ENCODE measurements at places on chromosomes 11 and 22.

DNA sequence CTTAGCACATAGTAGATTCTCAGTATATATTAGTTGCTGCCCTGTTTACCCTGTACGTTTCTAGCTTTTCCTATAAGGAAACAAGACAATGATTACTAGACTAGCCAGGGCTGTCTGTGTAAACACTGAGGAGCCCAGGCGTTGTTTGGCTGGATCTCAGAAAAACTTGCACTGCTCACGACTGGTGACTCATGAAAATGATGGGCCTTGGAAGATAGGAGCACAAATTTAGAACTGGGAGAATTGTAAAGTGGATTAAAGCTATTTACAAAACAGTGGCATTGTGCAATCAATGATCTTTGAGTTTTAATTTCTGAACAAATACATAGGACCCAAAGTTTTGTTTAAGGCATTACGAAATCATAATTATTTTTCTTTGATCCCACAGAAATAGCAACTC, 276.9 kb downstream of the FAM76B start:
- no peak for DNase-seq

GRCh38 chr22:18965526-18966421, 29.7 kb upstream of the PRODH start:
- DNase-seq = no peak

- DNase-seq = no peak
Observed at GRCh38 chr11:128643661-128644317, 50.1 kb upstream of the FLI1 start.

DNA sequence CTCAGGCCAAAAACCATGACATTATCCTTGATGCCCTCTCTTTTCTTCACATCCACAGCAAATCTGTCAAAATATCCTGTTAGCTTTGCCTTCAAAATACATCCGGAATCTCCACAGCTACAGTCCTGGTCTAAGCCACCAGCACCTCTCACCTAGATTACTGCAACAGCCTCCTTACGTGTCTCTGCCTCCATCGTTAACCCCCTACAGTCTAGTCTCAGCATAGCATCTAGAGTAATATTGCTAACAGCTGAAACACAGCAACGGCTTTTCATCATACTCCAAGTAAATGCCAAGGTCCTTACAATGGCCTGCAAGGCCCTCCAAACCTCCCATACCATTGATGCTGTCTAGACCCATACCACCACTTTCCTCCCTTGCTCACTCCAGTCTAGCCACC, 4.4 kb downstream of the TSG101 start:
- DNase-seq = no peak

GRCh38 chr11:11963842-11964773, 44.3 kb downstream of the DKK3 start:
- no peak for DNase-seq

DNA sequence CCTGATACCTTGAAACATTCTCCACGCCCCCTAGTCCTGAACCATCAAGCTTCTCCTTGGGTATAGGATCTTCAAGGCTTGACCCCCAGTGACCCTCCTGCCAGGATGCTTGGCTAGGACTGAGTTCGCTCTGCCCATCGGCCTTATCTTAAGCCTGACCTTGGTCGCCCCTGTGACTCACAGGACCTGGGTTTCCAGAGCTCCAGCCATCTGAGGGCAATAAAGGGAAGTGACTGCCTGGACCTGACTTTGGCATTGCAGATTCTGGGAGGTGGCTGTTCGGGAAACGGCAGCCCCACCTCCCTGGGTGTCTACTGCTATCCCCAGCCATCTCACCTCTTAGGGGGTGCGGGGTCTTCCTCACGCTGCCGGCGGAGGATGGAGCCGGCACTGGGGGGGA, 15.4 kb downstream of the CARD10 start:
- DNase-seq = no peak

GRCh38 chr11:8786933-8787332, 104.3 kb downstream of the RPL27A start:
- DNase-seq = no peak

- DNase-seq = no peak
Observed at GRCh38 chr11:57624864-57625263, 24.8 kb downstream of the YPEL4 start.

- no peak for DNase-seq
Observed at GRCh38 chr11:95055283-95055897, 6.2 kb downstream of the KDM4F start.

GRCh38 chr11:73760135-73760678, 667 bp downstream of the RAB6A start:
- DNase-seq = no peak

DNA sequence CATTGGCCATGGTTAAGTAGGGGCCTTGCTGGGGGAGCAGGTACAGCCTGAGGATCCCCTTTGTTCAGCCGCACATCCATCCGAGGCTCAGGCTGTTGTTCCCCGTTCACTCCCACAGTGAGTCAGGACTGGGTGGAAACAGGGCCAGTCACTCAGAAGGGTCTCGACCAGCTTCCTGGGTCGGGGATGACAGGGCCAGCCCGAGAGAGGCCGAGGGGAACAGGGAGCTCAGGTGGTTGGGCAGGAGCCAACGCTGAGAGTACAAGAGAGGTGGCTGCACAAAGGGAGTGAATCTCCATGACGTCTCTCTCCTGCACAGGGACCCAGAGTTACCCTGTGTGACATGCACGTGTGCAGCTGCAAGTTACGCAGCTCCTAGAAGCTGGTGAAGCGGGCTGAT, 97.2 kb upstream of the SHANK2 start:
- DNase-seq = no peak

DNA sequence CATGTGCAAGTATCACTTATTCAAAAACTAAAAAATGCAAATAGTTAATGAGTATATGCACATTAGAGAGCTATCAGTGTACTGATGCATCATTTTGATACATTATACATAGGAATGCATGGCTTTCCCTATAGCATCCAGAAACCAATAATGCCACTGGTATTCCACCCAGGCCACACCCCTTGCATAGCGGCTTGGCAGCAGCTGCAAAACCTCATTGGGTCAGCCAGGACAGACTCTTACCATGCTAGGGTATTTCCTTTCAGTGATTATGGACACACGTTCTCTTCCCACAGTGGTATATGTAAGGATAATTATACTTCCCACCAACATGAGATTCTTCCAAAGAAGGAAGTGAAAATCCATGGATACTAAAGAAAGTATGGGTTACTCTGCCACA, 145.9 kb upstream of the PITPNB start:
- no peak for DNase-seq

GRCh38 chr11:113410414-113411135, 23.0 kb downstream of the ANKK1 start:
- DNase-seq = no peak

DNA sequence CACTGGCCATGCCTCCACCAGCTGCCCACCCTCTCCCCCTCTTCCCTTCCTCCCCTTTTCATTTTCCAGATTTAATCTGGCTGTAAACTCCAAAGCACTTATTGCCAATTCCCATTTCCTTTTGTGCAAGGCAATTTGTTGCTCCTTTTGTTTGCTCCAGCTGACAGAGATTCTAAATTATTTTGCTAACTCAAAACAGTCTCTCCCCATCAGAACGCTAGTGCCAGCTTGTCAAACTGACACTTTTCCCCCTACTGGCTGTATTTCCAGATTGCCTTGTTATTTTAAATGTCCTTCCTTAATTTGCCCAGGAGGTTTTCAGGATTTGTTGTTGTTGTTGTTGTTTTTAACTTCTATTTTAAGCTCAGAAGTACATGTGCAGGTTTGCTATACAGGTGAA, 57.0 kb upstream of the PAK1 start:
- no peak for DNase-seq

GRCh38 chr11:10993186-10993585, 135.3 kb upstream of the ZBED5 start:
- DNase-seq = no peak

- no peak for DNase-seq
Observed at GRCh38 chr11:101510591-101510990, 73.2 kb downstream of the TRPC6 start.

- DNase-seq = no peak
Observed at GRCh38 chr11:14186046-14186775, 172.8 kb downstream of the RRAS2 start.

DNA sequence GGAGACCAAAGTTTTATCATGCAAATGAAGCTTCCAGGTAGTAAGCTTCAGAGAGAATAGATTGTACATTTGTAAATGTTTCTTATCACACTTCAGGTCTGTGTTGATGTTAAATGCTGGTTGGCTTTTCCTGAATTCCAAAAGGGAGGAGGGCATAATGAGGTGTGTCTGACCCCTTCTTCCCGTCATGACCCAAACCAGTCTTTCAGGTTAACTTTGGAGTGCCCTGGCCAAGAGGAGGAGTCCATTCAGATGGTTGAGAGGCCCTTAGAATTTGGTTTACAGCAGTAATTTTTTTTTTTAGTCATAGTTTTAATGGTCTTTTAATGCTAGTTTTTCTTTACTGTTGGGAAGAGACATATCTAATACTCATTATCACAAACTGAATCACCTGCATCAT, 2.5 kb downstream of the OR6X1 start:
- no peak for DNase-seq

GRCh38 chr11:25702417-25702816, 629.5 kb upstream of the ANO3 start:
- DNase-seq = no peak

DNA sequence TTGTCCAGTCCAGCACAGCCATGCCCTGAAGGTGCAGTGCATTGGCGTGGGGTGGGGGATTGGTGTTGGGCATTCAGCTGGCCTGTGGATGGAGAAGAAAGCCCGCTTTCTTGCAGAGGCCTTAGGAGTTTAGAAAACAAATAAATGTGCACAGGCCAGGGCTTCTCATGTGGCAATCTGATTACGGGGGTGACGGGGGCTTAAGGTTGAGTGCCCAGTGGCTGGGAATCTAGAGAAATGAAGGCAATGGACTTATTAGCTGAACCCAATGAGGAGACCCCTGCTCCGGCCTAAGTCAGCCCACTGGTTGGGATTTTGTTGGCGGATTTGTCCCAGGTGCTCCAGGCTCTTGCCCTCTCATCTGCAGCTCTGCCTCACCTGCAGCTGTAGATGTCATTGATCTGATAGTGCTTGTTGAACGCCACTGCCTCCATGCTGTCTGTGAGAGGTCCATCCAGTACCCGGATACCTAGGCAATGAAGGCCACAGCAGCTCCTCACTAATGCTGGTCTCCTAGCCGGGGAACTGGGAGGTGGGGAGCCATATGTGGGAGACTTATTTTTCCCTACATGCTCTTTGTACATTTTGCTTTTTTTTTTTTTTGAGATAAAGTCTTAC, 6.2 kb downstream of the PCSK7 start:
- no peak for DNase-seq

GRCh38 chr22:46087816-46088277, 62.5 kb upstream of the PPARA start:
- DNase-seq = no peak

DNA sequence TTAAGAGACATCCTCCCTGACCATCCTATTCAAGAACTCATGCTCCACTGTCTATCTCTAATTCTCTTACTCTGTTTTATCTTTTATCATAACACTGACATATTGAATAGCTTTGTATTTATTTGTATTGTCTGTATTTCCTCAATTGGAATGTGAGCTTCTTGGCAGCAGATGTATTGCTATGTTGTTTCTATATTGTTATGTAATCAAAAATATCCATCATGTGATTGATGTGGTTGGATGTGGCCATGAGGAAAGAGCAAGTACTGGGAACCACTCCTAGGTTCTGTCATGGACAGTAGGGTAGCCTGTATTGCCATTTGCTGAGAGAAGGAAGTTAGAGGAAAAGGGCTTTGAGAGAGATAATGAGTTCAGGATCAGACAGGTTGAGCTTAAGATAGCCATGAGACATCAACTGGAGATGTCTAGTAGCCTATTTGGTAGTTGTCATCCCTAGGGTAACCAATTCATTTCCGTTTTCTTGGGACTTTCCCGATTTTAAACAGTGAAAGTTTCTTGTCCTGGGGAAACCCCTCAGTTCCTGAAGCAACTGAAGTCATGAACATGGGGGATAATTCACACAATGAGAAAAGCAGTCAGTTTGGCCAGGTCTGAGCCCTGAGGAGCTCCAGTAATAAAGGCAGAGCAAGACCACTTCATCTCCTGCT, 404.5 kb downstream of the INSC start:
- no peak for DNase-seq

- DNase-seq = no peak
Observed at GRCh38 chr11:130151196-130151595, 8.4 kb upstream of the ST14 start.

- DNase-seq = no peak
Observed at GRCh38 chr11:107969219-107969618, 39.5 kb upstream of the CUL5 start.

DNA sequence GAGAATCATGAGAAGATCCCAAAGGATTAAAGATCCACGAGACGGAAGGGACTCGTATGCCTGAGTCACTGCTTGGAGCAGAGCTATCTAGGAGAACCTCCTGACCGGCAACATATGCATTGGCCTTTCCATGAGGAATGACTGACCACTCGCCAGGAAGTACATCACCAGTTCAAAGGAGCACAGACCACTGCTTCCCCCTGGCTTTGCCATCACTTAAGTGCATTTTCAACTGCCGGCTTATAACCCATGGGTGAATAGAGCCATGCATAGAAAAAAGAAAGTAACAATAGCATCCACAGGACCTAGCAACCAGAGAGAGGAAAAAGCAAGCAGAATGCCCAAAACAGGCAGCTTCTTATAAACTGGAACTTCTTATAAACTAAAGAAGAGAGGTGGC, 98.3 kb upstream of the ZC3H12C start:
- no peak for DNase-seq

DNA sequence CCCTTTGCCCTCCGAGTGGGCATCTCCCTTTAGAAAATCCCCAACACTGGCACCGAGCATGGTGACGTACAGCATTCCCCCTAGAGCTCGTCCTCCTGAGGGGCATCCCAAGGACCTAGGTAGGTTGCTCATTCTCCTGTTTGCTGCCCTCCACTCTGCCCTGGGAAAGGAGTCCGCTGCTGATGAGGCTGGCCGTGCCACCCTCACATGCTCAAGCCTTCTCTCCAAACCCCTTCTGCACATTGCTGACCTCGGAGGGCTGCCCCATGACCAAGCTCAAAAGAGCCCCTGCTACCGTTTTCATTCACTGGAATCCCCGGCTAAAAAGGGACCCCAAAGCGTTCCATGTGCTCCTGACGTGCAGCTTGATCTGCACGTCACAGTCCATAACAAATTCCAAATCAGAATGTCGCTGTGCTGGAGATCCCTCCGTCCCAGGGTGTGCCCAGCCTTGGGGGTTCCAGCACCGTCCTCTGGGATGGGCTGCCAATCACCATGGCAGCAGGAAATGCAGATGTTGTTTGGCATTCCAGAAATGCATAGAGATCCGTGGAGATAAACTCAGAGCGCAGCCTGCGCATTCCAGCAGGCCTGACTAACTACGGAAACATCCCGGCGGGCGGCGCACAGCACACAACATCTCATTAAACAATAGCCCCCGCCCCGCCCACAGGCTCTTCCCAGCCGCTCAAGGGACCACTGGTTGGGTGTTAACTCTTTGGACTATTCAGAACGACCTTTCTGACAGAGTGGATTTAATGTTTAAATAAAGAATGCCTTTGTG, 26.3 kb upstream of the GNB1L start:
- peak; percentile 57 for DNase-seq

Data from Panc1 (cell line).